ENCODE measurements at places on chromosomes 3 and 15.

DNA sequence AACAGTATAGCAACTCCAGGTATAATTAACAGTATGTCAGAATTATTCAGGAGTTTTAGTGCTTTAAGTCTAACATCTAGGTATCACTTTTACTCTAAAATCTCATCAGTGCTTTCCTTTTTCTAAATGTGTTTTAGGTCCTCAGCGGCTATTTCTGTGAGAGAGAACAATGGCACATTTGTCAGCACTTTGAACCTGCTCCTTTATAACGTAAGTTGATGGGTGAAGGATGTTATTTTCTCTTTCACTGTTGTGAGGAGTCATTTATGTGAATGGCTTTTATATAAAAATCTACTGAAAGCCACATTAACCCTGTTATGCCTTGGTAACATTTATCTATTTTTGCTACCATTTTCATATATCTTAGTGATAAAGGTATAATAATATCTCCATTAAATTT is 22.8 kb downstream of the ZPLD1 start:
- no peak for DNase-seq

GRCh38 chr3:70989174-70989573 is 594.4 kb downstream of the FOXP1 start:
- no peak for DNase-seq

DNA sequence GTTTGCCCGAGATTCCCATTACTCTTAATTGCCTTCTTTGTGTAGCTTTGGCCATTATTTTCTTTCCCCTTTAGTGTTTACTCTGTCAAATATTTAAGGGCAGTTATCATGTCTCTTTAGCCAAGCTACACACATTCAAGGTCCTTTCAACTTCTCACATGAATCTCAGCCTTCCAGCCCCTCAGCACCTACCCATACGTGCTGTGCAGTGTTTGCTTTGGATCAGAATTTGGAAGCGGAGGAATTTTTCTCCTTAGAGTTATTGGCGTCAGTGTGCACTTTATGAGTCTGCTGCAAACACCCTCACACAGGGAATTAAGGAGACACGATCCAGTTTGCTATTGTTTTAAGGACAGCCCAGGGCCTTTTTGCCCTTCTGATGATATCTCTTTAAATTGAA is 231.6 kb downstream of the CACNA2D3 start:
- no peak for DNase-seq

GRCh38 chr3:133023362-133023761 is 14.8 kb upstream of the TMEM108 start:
- no peak for DNase-seq

GRCh38 chr3:64264501-64265109 is 39.3 kb upstream of the PRICKLE2 start:
- no peak for DNase-seq

DNA sequence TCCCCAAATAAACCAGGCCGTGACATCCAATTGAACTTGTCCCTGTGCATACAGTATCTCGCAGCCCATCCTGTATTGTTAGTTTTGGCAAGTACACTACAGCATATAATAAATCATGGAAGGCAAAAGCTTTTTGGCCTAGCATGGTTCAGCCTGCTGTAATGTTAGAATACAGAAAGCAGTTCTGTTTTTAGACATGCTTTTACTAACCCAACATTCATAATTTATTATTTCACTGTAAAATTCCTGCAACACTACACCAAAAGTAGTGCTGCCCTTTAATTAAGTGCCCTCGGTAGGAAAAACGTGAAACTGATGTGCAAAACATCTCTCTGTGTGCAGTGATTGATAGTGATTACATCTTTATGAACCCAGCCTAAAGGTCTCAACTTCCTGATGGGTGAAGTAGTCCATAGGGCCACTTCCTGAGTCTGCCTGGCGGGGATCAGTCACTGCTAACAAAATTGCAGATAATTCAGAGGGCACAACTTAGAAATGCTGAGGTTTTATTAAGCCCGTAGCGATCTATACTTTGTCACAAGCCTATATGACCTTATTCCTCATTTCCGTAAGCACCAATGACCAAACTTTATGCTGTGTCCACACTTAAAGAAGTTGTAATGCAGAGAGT is 227.8 kb downstream of the CDIN1 start:
- no peak for DNase-seq

GRCh38 chr3:110995461-110996231 is 76.0 kb upstream of the NECTIN3 start:
- no peak for DNase-seq

DNA sequence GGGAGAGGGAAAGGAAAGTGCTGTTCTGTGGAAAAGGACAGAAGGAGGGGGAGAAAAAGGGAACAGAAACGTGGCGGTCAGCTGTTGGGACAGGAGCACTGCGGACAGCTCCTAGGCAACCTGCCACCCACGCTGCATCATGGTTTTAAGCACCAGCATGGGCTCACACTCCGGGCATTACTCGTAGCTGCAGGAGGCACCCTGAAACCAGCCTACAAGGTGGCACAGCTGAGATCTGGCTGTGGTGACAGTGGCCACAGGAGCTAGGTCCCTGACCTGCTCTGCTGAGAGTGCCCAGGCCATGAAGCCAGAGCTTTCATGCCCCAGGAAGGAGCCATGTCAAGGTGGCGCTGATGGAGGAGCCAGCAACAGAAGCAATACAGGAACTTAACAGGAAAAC is 161.4 kb upstream of the ST8SIA2 start:
- no peak for DNase-seq

DNA sequence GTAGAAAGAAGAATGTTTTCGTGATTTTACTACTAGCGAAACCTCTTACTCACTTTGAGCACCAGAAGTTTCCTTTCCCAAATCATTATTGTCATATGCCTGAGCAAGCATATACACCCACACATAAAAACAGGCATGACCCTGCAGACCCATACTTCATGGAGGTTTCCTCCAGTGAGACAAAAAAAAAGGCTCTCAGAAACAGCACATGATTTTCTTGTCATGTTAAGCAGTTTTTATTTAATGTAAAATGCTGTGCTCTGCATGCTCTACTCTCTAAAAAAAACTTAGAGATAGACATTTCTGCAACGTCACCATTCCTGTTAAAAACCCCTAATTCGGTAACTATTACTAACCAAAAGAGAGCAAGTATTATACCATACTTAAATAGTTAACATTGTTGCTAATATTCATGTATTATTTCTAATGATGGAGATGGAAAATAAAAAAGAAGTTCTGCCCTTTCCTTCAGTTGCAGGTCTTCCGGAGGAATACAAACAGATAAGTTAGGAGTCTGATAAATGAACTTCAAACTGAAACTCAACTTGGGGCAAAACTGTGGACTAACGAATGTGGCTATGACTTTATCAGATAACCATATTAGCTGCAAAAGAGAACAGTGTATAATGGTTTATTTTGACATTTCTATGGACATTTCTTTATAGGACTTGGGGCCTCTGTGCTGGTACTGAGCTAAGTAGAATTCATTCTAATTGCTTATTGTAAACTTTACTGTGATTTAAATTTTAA is 15.9 kb downstream of the CD200R1 start:
- no peak for DNase-seq

DNA sequence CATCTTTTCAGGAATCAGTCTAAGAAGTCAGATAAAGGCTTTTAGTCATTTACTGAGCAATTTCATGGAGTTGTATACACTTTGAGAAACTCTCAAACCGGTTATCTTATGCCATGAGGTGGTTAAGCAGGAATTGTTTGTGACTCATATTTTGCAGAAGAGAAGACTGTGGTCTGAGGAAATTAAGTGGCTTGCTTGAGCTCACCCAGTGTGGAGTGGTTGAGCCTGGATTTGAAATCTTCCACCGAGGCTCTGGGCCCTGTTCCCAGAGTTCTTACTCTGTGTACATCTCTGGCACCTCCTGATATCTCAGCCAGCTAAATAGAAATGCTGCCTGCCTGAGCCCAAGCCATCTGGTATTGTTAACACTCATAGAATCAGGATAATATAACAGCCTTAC is 37.8 kb upstream of the BCL6 start:
- no peak for DNase-seq

DNA sequence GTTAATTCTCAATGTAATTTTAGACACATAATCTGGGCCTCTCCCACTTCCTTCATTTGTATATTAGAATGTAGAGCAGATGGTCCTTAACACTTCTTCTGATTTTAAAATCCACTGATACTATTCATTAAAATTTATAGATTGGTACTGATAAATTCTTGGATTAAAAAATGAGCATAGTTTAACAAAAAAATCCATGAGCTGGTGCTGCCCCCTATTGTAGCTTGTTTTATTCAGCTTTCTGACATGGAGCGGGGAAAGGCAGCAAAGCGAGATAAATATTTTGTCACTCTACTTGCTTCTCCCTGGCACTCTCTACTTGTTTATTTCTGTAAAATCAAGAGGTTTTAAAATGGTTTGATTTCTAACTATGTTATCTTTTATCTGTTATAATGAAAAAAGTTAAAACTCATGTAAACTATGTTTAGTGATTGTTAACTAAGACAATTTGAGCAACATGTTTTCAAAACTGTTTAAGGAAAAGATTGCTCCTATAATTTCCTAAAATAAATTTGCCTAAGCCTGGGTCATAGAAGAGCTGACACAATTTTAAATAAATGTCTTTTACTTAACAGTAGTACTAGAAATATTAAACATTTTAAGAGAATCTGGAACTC is 26.5 kb upstream of the PLOD2 start:
- no peak for DNase-seq

- DNase-seq = no peak
Observed at GRCh38 chr3:30555968-30556367, 50.4 kb upstream of the TGFBR2 start.

DNA sequence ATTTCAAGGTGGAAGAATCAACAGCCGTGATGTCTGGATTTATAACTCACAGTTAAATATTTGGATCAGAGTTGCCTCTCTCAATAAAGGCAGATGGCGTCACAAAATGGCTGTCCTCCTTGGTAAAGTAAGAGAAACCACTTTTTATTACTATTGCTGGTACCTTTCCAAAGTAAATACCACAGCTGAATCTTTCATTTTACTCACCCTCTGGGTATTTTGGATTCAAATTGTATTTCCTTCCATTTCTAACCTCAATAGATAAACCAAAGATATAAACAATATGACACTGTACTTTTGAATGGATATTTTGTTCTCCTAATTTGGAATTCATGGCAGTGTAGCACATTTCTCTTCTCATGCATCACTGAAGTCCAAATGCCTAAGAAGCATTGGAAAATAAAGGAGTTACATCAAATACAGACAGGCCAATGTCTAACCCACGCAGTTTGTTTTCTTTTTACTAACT is 29.5 kb downstream of the KLHL24 start:
- DNase-seq = no peak

DNA sequence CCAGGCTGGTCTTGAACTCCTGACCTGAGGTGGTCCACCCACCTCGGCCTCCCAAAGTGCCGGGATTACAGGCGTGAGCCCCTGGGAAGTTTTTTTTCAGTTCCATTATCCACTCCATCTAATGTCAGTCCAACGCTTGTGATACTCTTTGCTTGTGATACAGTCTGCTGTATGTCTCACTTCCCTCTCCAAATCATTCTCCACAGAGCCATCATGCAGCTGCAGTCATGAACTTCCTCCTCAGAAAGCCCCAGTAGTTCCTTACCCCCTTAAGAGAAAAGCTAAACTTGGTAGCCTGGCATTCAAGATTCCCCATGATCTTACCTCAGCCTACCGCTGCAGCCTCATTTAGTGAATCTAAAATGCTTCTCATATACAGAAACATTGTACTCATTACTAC is 2.3 kb downstream of the ARPC4 start:
- DNase-seq = no peak

DNA sequence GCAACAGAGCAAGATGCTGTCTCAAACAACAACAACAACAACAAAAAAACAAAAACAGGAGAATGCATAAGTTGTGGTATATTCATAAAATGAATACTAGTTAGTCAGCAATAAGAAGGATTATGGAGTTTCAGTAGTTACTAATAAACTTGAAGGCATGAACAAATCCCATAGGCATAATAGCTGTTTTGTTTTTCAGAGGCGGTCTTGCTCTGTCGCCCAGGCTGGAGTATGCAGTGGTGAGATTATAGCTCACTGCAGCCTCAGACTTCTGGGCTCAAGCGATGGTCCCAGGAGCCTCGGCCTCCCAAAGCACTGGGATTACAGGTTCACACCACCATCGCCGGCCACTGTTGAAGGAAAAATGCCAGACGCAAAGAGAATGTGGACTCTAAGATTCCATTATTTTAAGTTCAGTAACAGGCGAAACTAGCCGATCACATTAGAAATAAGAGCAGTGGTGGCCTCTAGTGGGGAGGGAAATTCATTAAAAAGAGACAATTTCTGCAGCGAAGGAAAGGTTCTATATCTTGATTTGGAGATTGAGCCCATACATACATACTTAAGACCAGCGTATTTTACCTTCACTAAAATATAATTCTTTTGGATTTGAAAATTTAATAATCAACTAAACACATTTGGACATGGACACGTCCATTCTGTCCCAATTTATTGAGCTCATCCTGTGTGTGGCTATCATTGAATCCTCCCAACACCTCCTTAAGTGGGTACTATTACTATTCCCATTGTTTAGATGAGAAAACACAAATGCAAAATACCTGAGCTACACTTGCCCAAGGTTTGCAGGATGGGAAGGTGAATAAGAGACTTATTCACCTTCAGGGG is 27.4 kb upstream of the HDAC11 start:
- no peak for DNase-seq

DNA sequence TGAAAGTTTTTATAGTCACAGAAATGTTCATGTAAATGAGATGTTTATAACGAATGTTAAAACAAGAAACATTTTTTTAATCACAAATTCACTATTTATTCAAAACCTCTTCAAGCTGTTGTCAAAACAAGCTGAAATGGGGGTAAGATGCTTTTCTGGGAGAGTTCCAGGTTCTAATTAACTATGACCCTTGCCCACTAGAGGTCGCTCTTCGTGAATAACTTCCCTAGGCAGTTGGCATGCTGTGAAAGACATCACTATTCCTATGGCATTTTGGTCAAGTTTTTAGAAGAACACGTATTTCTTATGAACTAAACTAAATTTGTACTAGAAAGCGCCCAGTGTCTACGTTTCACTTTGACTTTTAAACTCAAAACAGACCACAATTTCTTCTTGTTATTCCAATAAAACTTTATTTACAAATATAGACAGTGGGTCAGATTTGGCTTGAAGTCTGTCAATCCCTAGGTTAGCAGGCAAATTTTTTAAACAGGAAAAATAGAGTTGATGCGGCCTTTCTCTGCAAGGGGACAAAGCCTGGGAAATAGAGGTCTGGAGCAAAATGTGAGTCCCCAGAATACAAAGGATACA is 62.8 kb upstream of the CMTM8 start:
- no peak for DNase-seq

- DNase-seq = no peak
Observed at GRCh38 chr15:66653852-66654251, 48.2 kb upstream of the SMAD6 start.

GRCh38 chr3:70982284-70982683 is 601.2 kb downstream of the FOXP1 start:
- DNase-seq = no peak

DNA sequence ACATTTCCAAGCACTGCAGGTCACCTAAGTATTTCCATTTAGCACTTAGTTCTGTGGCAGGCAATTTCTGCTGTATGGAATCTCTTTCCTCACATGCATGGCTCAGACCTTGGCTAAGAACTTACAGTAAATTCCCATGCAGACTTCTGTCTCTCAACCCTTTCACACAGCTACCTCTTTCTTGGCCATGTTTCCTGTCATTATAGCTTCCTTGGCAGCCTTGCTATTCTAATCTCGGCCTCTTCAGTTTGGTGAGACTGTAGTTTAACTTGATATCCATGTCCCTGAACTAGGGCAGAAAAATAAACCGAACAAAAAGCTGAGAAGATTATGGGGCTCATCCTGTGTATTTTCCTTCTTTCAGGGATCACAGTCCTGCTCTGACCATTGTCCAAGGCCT is 96.0 kb downstream of the SPATA16 start:
- DNase-seq = no peak

- DNase-seq = no peak
Observed at GRCh38 chr3:150013801-150014200, 43.1 kb upstream of the PFN2 start.
